Activated CD8-positive, alpha-beta memory T cell treated with anti-CD3 and anti-CD28 coated beads for 1 hour (primary cell): ENCODE measurements at places on chromosomes 3 and 15.

DNA sequence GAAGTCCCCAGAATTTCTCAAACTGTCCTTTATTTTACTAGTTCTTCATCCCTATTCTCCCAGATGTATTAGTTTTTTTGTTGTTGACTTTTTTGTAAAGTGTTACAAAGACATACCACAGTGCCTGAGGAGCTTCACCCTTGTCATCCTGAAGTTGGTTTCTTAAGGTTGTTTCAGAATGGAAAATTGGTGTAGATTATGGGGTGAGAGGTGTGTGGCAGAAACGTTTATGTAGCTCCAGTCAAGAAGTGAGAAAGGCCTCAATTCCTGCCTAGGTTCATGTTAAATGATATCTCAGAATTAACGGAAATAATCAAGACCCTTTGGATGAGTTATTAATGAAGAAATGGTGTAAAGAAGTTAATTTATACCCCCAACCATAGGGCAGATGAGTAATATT lies 6.8 kb downstream of the EDEM1 start:
- DNase-seq: no peak

GRCh38 chr15:82970696-82971095 lies 15.3 kb upstream of the RAMAC start:
- no peak for DNase-seq

- DNase-seq: no peak
These were observed 46.9 kb downstream of the ADCY5 start for GRCh38 chr3:123401836-123402530.

GRCh38 chr3:11808231-11808630 lies 38.5 kb downstream of the TAMM41 start:
- no peak for DNase-seq

- no peak for DNase-seq
These were observed 42.3 kb downstream of the TM4SF18 start for GRCh38 chr3:149291178-149291577.

- DNase-seq: no peak
These were observed 31.4 kb downstream of the CTDSPL start for GRCh38 chr3:37892927-37893600.

- DNase-seq: no peak
These were observed 45.6 kb downstream of the MFSD1 start for GRCh38 chr3:158847452-158847821.

- no peak for DNase-seq
These were observed 4.4 kb upstream of the RHO start for GRCh38 chr3:129524081-129524480.

DNA sequence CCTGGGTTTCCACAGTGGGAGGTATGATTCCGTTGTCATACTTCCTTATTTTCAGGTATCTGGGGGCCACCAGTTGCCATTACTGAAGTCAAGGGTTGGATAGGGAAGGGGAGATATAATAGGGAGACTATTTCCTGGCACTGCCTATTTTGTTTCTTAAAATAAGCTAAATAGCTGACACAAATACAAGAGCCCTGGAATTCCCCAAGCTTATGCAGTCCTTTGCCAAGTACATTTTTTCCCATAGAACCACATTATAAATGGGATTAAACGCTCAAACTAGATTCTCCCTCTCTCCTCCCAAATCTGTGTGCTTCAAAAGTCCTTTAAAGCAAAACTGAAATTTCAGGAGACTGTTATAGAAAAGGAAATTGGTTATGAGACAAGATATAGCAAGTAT lies 68.7 kb downstream of the AP4E1 start:
- DNase-seq: no peak

GRCh38 chr3:53083521-53083920 lies 37.6 kb upstream of the SFMBT1 start:
- no peak for DNase-seq

- no peak for DNase-seq
These were observed 74.0 kb upstream of the PLCL2 start for GRCh38 chr3:16810593-16811367.

DNA sequence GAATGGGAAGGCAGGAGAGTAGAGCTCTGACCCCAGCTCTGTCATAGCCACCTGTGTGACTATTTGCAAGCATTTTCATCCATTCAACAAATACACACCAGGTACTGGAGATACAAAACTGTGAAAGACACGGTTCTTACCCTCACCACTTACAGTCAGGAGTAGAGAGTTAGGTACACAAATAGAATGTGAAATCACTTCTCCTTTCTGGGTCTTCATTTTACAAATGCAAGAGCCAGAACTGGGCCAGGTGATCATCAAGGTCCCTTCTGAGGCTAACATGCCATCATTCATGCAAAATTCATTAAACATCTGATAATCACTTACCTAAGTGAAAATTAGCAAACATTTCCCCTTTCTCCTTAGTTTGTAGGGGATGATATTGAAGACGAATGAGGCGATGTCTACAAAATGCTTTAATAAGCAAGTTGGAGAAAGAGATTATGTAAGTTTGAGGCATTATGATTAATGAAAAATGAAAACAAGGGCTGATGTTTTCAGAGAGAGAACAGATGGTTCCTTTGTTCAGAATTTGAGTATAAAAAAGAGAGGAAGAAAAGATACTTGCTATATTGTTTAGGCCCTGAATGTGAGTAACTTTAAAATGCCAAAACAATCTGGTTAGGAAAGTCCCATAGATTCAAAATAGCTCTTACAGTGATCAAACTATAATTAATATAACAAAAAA lies 88.6 kb downstream of the LPP start:
- DNase-seq: no peak

DNA sequence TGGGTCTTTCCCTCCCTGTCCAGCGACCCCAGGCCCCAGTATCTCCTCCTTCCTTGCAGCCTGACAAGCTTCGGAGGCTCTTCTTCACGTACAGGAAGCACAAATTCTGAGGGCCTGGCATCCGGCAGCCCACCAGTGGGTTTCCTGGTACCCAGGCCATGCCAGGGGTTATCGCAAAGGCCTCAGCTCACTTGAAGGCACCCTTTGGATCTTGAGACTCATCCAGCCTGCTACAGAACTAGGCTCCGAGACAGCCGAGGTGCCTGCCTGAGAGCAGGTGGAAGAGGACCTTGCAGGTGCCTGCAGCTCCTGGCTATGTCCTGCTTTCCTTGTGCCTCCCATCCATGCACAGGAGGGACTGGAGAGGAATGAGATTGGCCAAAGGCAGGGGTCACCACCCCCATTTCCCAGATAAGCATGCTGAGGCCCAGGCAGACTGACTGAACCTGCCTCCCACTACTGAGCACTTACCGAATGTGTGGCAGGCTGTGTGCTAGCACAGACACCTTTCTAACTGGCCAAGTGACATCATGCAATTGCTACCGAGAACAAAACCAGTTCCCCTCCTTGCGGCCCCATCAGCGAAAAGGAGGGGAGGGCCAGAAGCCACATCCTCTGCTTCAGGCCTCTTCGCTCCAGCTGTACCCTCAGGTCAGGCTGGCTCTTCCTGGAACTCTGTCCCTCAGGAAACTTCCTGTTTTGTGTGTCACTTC lies 11.2 kb downstream of the SH2D7 start:
- DNase-seq: peak; percentile 4

- no peak for DNase-seq
These were observed 58.5 kb downstream of the CPA3 start for GRCh38 chr3:148923592-148923991.

DNA sequence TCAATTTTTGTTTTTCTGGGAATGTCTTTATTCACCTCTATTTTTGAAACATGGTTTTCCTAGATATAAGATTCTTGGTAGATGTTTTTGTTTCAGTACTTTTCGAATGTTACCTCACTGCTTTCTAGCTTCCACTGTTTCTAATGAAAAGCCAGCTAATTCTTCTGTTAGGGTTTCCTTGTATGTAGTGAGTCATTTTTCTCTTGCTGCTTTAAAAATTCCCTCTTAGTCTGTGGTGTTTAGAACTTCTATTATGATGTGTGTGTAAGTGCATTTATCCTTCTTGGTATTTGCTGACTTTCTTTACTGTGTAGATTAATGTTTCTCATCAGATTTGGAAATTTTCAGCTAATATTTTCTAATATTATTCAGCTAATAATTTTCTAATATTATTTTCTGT lies 151.1 kb upstream of the OSTN start:
- no peak for DNase-seq

DNA sequence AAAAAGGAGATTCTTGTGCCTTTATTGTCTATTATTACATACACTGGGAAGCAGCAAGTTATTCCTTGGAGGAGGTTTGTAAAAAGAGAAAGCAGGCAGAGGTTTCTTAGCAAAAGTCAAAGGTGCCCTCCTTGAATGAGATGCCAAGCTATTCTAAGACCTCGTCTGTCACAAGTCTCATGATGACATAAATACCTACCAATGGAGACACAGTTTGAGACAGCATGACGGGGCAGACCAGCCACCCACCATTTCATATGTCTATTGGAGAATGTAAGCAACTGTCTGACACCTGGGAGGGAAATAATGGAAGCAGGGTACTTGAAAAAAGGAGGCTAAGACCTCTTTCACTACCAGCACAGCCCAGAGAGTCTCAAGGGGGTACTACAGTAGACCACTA lies 2.2 kb downstream of the RGMA start:
- no peak for DNase-seq

GRCh38 chr3:140766465-140766864 lies 88.6 kb downstream of the TRIM42 start:
- DNase-seq: no peak

DNA sequence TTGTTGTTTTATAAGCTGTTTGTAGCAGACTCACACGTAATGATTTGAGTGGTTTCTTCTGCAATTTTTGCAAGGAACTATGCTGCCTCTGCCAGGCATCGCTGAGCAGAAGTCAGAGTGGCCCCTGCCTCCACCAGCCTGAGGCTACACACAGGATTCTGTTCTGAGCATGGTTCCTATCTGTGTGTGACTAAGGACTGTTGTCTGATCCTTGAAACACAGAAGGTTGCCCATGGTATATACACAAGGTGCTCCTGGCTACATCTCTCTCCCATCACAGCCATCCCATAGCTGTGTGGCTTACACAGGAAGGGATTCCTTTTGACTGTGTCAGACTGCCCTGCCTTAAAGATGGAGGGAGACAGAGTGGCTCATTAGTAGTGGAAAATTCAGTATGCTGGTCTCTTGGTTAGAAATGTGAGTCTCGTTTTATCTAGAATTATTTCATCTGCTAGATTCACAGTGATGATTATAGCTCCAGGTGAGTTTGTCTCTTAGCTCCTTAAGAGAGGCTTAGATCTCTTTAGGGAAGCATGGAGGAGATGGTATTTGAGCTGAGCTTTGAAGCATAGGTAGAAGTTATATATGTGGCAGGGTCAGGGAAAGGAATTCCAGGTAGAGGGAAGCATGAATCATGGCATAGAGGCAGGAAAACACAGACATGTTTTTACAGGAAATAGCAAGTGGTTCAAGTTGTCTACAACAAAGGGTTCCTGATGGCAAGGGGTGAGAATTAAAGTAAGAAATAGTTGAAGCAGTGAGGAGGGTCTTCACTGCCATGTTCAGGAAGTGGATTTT lies 37.5 kb downstream of the SNAPC5 start:
- no peak for DNase-seq

GRCh38 chr3:128349963-128350599 lies 116.6 kb downstream of the DNAJB8 start:
- no peak for DNase-seq

DNA sequence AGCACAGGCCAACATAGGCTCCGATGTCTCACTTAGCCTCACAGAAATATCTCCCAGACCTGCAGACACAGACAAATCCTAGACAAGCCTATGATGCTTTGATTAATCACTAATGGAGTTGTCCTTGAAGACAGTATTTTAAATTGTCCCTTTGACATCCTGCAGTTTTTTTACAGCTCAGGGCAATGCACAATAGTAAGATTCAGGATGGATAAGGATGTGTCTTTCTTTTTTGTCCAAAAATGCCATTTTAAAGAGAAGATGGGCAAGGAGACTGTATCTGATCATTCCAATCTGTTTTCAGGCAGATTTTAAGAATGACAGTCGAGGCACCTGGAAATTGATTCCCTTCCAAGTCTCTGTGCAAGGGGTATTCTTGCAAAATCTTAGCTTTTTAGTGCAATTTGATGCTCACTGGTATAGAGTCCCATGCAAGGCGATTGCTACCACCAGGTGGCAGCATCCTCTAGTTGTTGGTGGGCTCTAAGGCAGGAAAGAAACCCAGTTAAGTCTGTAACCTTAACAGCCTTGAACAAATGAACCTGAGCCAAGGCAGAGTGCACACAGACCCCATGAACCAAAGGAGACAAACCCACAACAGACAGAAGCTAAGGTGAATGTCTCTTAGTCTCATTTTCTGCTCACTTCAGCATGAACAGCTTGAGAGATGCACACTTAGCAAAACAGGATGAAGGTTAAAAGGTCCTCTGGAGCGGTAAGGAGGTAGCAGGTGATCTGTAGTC lies 51.2 kb upstream of the MINAR1 start:
- DNase-seq: peak; percentile 62

- DNase-seq: no peak
These were observed 247.9 kb downstream of the OCA2 start for GRCh38 chr15:27850981-27851857.

- DNase-seq: no peak
These were observed 41.3 kb downstream of the APBA2 start for GRCh38 chr15:28927043-28927442.

GRCh38 chr15:40764629-40765103 lies 798 bp downstream of the GCHFR start:
- DNase-seq: no peak

DNA sequence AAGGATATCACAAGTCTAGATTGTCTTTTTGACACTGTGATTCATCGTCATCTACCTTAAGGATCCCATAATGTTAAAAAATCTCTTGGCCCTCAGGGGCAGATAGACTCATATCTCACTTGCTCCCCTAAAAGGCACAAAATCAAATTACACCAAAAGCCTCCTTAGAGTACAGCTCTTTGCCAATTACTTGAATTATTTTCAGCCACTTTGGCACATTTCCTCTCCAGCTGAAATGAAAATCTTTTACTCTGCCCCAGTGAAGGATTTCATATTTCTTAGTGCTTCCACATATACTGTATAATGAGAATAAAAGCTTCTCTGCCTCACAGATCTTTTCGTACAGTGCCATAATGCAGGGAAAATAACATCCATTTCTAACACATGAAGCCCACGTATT lies 190.7 kb upstream of the GBE1 start:
- no peak for DNase-seq

GRCh38 chr15:50758712-50759205 lies 6.7 kb downstream of the SPPL2A start:
- no peak for DNase-seq

DNA sequence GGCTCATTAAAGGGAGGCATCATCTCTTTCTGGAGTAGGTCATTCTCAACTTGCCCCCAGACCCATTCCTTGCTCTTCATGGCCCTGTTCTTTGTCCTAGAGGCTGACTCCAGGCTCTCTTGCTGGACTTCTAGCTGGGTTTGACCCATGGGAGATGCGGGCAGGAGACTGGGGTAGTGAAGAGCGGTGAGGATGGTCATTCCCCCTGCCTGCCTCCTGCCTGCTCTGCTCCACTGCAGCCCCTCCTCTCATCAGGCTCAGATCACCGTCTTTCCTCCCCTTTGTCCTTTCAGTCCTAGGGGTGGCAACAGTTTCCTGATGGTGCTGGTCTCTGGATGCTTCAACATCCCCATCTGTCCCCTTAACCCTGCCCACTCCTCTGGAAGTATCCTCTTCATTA lies 170.9 kb downstream of the ABHD5 start:
- no peak for DNase-seq

- no peak for DNase-seq
These were observed at the start of gene C2CD4B for GRCh38 chr15:62165104-62165792. TSS of gene C2CD4B (minus strand) at chr15:62165285. CDS start at chr15:62164984, 301 bp downstream.

GRCh38 chr15:41493902-41494189 lies 172 bp downstream of the ITPKA start:
- DNase-seq: no peak
